ENCODE measurements at places on chromosomes 5 and 9.

GRCh38 chr5:140342287-140342686 lies 4.1 kb downstream of the HBEGF start:
- DNase-seq = peak; percentile 80

DNA sequence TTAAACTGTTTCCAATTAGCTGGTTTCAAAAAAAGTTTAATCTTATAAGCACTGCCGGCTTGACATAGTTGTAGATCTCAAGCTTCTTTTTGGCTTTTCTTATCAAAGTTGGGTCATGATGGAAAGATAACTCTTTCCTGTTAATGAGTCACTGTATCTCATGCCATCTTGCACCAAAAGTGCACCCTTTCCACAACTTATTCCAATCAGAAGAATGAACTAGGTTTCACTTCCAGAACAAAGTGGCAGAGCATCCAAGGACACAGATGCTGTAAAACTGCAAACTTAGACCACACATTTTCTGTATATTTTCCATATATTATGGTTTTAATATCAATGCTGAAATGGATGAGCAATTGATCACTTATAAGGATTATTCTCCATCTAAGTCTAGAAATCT lies 198.2 kb downstream of the GLIS3 start:
- no peak for DNase-seq

DNA sequence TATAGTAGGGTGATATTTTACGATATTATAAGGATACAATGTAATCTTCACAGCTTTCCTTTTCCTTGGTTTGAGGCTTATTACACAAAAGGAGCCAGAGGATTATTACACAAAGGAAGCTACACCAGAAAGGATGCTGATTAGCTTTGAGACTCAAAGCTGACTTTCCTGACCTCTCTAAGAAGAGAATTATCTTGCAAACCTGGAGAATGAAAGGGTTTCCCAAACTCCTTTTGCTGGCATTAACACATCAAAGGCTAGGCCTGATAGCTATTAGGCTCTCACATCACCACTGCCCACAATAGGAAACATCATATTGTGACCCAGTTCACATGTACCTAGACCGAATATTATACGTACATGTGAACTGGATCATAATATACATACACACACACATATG lies 34.2 kb upstream of the CHD1 start:
- no peak for DNase-seq

GRCh38 chr5:84248013-84248412 lies 136.7 kb downstream of the EDIL3 start:
- DNase-seq = no peak

GRCh38 chr9:5566054-5566618 lies 55.8 kb downstream of the PDCD1LG2 start:
- DNase-seq = no peak

GRCh38 chr5:146081556-146081955 lies 23.8 kb downstream of the PLAC8L1 start:
- DNase-seq = no peak

GRCh38 chr5:81006947-81007636 lies 46.9 kb downstream of the RASGRF2 start:
- peak; percentile 8 for DNase-seq
